ENCODE measurements at places on chromosomes 12 and 14.
A peak's percentile ranks its signal among the peaks of the same experiment; 100 is the strongest.

- DNase-seq = peak; percentile 60
These were observed 26.6 kb upstream of the PNMA1 start for GRCh38 chr14:73740618-73741326.

- peak; percentile 41 for DNase-seq
These were observed 458 bp downstream of the SSPN start for GRCh38 chr12:26195641-26196420.

DNA sequence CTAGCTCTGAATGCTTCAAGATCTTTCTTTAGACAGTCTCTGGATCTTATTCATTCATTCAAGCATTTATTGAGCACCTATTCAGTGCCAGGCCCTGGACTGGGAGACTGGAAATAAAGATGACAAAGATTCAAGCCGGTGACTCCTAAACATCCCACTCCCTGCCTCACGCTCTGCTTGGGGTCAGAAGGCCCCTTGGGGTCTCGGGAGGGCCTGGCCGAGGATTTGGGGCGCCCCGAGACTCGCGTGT is 224 bp upstream of the DTX1 start:
- no peak for DNase-seq

DNA sequence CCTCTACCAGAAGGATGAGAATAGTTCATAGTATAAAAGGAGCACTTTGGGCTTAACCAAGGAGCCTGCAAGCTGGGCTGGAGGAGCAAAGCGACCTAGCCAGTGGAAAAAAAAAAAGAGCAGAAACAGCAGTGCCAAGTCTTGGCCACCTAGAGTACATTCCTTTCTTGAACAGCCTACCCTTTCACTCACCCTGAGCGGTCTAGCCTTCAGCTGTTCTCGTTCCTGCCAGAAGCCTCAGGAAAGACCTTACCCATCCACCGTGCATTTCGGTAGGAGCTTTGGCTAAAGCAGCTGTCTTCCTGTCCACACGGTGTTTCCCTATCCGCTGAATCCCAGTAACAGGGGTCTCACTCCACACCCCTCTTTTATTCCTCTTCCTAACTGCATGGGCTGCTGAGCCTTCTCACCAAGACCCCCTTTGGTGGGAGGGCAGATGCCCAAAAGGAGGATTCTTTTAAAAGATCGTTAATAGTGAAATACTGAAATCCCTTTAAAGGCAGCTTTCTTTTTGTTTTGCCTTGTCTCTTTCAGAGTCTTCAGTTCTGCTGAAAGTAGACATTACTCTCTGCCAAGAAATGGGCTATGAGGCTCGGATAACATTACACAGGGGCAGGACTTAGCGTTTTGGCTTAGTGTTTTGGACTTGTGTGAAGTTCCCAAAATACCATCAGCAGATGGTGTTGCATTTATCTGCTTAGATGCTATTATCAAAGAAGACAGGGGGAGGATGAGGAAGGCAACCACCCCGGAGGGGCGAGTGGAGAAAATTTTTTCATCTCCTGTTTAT is 88.5 kb upstream of the METAP2 start:
- peak; percentile 13 for DNase-seq

- DNase-seq = no peak
These were observed 1069.0 kb downstream of the FSCB start for GRCh38 chr14:43438056-43438455.

- DNase-seq = no peak
These were observed 13.3 kb downstream of the BDKRB1 start for GRCh38 chr14:96269359-96269710.

DNA sequence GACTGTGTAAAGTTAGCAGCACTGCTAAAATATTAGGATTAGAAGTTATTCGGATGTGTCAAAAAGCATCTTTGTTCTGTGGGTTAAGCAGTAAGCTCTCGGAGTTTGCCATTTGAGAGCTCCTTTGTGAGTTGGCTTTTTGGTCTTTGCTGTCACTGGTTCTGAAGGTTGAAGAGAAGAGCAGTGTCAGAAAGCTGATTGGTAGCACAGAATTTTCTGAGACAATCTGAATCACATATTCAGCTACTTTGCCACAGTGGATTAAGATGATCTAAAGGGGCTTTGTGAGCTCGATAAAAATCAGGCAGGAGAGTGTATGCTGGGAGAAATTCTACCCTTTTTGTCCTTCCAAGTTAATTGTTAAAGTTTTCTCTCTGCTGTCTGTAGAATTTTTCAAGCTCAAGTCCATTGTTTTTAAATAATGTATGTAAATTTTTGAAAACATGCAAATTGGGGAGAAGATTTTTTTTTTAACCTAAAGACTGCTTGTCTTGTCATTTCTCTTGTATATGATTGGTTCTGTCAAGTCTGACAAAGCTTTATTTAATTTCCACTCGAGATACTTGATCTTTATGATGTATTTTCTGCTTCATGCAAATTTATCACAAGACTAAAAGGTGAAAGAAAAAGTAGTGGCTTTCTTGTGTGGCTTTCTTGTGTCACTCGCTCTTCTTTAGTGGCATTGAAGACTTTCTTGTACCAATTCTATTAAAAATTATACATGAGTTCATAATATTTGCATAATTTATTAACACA is 307.3 kb downstream of the EGLN3 start:
- no peak for DNase-seq

- DNase-seq = no peak
These were observed 371.8 kb downstream of the ZFP36L1 start for GRCh38 chr14:68421116-68421515.

DNA sequence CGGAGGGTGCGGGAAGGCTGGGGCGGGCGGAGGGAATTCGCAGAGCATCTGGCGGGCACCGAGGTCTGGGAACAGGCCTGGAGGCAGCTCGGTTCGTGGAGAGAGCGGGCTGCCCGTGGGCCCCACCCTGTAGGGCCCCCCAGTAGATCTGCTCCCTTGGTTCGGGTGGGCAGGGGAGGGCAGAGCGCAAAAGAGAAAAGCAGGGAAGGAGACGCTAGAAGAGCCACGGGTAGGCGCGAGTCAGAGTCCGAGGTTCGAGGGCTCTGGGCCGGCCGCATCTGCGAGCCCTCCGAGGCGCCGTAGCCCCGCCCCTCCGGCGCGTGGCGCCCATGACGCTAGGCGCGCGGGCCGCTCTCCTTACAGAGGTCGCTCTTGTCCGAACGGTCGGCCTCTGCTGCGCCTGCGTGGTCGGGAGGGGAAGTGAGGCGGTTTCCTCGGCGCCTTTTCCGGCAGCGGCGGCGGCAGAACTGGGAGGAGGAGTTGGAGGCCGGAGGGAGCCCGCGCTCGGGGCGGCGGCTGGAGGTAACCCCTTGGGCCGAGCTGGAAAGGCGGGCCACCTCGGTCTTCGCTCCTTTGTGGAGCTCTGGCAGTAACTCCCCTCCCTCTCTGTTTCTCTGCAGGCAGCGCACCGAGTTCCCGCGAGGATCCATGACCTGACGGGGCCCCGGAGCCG is at the start of gene ARF6:
ARF6 (plus strand) TSS at position 447 of the 673 bp plus-strand sequence. CDS start 655 bp downstream, outside the sequence.
- peak; percentile 97 for DNase-seq

- DNase-seq = peak; percentile 95
These were observed 129.3 kb downstream of the ZFP36L1 start for GRCh38 chr14:68663385-68664076.

GRCh38 chr12:116244001-116244400 is 33.5 kb downstream of the MED13L start:
- peak; percentile 45 for DNase-seq

DNA sequence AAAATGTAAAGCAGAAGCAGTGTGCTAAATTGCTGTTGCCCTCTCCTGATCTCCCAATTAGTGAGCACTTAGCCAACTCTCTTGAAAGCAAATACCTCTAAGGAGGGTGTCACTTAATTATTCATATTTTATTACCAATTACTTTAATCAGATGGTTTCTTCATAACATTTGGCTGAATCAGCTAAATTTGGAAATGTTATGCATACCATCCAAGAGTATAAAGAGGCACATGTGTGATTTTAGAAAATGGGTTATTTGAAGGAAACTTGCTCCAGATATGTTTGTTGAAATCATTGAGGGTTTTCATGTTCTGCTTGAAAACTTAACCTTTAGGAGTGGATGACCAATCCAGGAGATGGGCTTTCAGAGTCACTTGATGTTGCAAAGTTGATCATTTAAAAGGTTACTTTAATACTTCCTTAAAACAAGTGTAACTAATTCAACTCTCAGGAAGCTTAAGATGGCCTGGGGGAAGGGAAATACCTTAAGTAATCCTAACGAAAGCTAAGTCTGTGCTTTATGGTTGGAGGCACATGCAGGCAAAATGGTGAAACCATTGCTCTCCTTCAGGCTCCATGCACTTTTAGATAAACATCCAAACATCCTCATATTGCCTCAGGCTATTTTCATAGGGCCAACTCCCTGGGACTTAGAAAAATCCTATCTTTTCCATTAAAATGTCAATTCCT is 434.5 kb downstream of the MDGA2 start:
- no peak for DNase-seq

DNA sequence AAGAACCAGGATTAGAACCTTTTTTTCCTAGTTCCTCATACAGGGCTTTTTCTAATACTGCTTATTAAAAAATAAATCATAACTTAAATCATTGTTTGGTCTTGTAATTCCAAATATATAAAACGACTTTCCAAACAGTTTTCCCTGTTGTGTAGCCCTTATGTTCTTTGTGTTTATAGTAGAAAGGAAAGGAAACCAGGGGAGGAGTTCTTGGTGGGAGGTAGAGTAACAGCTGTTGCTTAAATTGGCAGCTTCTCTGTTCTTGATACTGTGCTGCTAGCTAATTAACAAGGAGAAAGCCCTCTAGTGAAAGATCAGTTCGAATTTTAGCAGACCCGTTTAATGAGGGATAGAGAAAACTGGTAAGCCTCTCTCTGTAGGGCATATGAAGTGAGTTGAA is 15.0 kb downstream of the SRP54 start:
- no peak for DNase-seq

- DNase-seq = peak; percentile 20
These were observed 41.7 kb downstream of the RASSF9 start for GRCh38 chr12:85794531-85794930.

DNA sequence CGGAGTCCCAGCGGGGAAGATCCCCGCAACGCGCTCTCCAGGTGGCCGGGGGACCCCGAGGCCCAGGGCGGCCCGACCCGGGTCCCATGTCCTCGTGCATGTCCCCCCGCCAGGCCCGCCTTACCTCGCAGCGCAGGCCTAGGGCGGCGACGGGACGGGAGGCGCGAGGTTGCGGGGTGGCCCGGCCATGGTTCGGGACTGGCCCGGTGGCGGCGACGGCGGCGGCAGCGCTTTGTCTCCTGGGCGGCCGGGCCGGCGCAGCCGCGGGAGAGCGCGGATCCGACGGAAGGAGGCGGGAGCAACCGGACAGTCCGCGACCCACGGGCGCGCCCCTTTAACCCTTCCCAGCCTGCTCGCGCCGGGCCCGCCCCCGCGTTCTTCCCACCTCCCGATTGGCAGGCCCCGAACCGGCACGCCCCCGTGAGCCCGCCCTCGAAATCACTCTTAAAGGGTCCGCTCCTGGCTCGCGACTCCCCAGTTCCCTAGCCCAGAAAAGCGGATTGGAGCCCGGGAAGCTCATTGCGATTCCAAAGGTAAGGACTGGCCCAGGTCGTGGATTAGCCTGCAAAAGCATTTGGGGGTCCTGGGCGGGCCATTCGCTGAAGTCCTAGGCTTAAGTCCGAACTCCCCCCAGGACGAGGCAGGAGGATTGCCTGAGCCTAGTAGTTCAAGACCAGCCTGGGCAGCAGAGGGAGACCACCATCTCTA is at the start of gene PHETA1:
PHETA1 (minus strand) TSS at position 308 of the 708 bp plus-strand sequence. CDS start 5,668 bp downstream, outside the sequence.
- DNase-seq = peak; percentile 89

DNA sequence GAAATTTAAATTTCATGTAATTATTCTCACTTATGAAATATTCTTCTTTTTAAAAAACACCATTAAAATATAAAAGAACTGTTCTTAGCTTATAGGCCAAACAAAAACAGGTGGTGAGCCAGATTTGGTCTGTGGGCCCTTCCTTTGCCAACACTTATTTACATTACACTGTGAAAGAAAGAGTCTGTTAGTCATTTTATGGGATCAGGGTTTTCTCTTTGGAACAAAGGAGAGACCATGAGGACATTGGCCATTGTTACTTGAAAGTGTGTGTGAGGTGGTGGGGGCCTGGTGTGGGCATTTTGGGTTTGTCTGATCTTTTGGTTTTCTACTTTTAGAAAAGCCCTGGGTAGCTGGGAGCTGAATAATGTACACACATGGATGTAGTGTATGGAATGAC is 62.7 kb downstream of the TTC6 start:
- DNase-seq = no peak

DNA sequence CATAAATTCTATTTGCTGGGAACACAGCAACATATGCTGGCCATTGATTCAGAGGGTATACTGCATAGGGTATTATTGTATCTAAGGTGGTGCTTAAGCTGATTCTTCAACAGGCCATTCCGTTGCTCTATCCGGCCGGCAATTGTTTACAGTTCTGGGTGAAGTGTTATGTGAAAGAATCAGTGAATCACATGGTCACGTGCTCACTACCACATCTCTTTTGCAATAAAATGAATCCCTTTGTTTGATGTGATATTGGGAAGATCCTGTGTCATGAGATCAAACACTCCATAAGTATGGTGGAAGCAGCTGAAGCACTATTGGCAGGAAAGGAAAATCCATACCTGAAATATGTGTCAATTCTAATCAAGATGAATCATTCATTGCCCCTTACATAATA is 7.6 kb upstream of the USP15 start:
- DNase-seq = peak; percentile 53

GRCh38 chr12:109448272-109448671 is 28.8 kb downstream of the KCTD10 start:
- no peak for DNase-seq

DNA sequence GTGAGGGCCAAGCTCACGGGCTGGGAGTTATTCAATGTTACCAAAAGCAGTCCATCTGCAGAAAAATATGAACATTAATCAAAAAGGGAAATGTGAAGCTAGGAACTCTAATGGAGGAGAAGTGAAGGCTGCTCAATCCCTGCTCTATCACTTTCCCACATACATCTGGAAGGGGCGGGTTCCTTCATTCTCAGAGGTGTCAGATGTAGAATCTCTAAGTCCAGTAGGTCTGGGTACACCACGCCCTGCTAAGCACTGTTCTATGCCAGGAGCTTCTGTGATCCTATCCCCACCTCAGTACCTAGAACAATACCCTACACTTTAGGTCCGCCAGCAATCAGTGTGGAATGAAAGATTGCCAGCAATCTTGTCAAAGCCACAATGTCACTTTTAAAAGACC is 37.0 kb upstream of the ANO2 start:
- DNase-seq = no peak

DNA sequence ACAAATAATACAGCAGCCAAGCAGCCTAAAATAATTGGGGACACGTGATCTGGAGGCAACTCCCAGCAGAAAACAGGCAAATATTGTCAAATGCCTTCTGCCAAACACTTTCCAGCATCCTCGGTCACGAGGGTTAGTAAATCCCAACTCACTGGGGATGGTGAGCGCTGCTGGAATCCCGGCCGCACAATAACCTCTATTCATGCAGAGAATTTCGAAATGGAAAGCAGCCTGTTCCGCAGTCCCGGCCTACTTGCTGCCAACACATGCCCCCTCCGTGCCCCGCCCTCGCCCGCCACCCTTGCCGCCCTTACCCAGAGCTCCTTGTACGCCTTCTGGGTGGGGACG is 62.2 kb downstream of the RFX4 start:
- no peak for DNase-seq

GRCh38 chr14:21026274-21026987 is 1.6 kb upstream of the NDRG2 start:
- DNase-seq = no peak

- no peak for DNase-seq
These were observed 208.3 kb upstream of the HMGA2 start for GRCh38 chr12:65616022-65616421.
